ENCODE measurements at places on chromosomes 7 and 10. TPM values are rescaled to one million over a fixed set of nuclear protein-coding genes. Genes with fewer than 3 reads are reported as not detected.

NOS3 gene
- total RNA-seq: 62.5 TPM

GLCCI1 gene
- 55.7 TPM for total RNA-seq

DNA sequence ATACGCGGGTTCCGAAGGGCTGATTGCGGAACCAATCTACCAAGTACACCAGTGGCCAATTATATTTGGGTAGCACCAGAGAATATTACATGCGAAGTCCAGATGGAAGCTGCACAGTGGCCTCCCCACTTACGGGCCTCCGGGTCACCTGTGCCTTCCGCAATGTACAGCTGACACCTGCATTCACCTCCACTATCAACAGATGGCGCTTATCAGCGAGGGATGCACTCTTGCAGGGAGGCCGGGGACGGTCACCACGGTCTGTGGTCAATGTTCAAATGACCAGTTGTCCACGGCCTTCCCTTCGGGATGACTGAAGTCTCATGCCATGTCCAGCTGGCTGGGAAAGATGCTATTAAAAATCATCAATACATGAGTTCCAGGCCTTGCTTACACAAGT, 47.6 kb downstream of the SLIT1 start:
- H3K27me3 ChIP-seq: no peaks in the 10 kb centered on the region
- H3K36me3 ChIP-seq: no peaks in the 10 kb centered on the region
- no peak for DNase-seq
- no peak overlapping the region for H3K4me3 ChIP-seq

- H3K4me1 ChIP-seq: peaks cover 18% of the 10 kb centered on the region
- no peaks in the 10 kb centered on the region for H3K36me3 ChIP-seq
- DNase-seq: no peak
- no peaks in the 10 kb centered on the region for H3K27me3 ChIP-seq
- H3K27ac ChIP-seq: no peak overlapping the region
- no peak overlapping the region for H3K4me3 ChIP-seq
Measured at GRCh38 chr10:79342811-79343561, 4.3 kb upstream of the PPIF start.

DNA sequence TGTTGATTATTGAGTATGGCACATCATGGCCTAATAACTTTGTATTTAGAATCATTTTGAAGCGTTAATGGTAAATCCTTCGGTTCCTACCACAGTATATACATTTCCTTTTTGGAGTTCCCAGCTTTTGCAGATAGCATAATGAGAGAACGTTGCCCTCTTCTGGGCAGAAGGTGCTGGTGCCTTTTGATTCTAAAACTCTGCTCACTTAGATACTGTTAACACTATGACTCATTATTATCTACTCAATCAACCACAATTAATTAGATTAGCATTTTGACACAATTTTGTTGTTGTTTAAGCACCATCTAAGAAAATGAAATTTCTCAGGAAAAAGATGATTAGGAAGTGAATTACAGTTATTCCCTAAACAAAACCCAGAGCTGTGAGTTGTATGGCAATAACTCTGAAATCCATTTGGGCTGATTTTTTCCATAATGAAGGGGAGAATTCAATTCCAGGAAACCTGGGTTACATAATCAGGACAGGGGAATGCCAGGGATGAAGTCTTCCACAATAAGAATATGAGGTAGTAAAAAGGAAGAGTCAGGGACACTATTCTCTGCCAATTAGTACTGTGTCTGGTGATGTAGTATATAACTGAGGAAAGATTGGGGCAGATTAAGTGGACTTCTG, 11.5 kb upstream of the DLD start:
- H3K4me1 ChIP-seq: no peaks in the 10 kb centered on the region
- DNase-seq: peak; percentile 70
- H3K36me3 ChIP-seq: no peaks in the 10 kb centered on the region
- no peak overlapping the region for H3K4me3 ChIP-seq
- H3K27ac ChIP-seq: no peak overlapping the region
- no peaks in the 10 kb centered on the region for H3K27me3 ChIP-seq
